Heart right ventricle (tissue), 16 donors: ENCODE measurements at places on chromosomes 4 and X. TPM values are rescaled to one million over a fixed set of nuclear protein-coding genes. Genes with fewer than 3 reads are reported as not detected.
A peak's percentile ranks its signal among the peaks of the same experiment; 100 is the strongest.

- DNase-seq = peak; percentile 11
Measured at GRCh38 chrX:131677655-131678628, 134.1 kb downstream of the OR13H1 start.

- DNase-seq = no peak
Measured at GRCh38 chrX:51837451-51837850, 56.0 kb upstream of the MAGED1 start.

DNA sequence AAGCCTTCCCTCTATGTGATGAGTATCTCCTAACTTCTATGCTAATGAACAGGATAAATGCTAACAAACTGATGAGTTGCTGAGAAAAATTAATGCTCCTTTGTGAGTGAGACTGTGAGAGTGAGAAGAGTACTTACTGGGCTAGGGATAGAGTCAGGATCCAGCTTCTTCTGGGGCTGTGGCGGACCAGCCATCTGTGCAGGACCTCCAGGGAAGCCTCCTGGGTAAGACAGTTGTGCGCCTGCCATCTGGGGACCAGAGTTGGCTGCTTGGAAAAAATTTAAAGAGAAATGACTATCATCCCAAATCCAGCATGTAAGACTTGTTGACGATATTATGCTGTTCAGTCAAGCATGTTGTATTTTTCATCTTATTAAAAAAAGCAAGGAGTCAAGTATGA is 21.0 kb downstream of the SEC24D start:
- no peak for DNase-seq

PAGE5 gene
- total RNA-seq = not detected

DNA sequence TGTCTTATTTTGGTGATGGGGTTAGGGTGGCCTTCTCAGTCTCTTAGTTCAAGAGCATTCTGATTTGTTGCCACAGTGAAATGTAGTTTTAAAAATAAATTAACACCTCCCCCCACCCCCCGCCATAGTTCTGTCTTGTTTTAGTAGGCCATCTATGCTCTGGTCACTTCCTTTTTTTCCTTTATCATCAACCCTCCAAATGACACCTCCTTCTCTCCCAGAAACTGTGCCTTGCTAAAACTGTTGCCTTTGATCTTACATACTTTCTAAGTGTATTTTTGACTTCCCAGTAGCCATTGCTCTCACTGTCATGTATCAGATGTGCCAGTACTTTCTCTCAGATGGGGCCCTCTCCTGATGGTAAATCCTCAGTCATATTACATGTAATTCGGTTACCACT is 14.5 kb upstream of the NDUFC1 start:
- DNase-seq = no peak

CFAP97 gene
- 13.1 TPM for total RNA-seq

P2RY4 gene
- not detected for total RNA-seq

DNA sequence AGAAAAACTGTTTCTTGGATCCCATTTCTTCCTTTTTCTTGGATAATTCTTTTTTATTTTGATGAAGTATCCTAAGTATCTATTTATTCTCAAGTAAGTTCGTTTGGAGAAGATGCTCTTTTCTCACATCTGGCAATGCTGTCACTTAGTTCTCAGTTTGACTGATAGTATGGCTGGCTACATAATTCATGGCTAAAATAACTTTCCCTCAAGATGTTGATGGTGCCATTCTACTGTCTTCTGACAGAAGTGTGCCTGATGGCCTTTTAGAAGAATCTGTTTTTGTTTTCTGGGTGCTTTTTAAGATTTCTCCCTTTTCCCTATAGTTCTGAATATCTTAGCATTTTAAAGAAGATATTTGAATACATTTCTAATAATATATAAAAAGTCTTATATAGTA is 41.6 kb downstream of the EVC2 start:
- no peak for DNase-seq

GRCh38 chr4:182978152-182978827 is 61.1 kb upstream of the DCTD start:
- DNase-seq = no peak

DNA sequence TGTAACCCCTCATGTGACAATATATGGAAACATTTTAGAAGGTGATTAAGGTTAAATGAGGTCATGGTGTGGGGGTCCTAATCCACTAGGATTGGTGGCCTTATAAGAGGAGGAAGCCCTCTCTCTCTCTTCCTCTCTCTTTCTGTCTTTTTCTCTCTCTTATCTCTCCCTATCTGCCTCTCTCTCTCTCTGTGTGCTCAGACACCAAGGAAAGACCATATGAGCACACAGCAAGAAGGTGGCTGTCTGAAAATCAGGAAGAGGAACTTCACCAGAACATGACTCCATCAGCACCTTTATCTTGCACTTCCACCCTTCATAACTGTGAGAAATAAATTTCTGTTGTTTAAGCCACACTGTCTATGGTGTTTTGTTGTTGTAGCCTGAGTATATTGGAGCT is 1472.2 kb downstream of the PCDH7 start:
- DNase-seq = no peak

DNA sequence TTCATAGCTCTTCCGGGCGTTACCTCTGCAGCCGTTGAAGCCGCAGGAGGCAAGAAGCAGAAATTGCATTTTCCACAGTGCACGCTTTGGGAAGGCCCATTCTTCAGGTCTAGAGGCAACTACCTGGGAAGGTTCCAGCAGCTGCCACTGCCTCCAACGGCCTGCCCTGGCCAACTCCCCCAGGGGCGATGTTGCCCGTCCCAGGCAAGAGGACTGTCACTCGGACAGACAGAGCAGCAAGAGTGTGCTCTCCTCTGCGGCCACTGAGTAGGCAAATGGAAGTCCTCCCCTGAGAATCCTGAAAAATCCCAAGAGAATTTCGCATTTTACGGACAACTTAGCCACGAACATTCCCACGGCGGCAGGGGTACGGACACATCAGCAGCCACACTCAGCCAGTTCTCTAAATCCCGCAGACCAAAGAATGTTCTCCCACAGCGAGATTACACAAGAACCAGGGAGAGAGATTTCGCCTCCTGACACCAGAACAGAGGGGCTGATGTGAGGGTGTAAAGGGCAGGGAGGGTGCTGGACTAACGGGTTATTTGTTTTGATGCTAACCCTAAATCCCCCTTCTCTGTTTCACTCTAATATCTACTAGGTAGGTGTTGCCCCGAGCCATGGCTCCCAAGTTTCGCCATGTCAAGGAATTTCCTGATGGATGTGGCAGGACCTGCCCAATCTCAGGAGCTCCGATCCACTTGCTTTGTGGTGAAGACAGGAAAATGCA is 63.8 kb downstream of the SEPSECS start:
- DNase-seq = no peak

ENAM gene
- total RNA-seq = 11.4 TPM

NMU gene
- not detected for total RNA-seq

DNA sequence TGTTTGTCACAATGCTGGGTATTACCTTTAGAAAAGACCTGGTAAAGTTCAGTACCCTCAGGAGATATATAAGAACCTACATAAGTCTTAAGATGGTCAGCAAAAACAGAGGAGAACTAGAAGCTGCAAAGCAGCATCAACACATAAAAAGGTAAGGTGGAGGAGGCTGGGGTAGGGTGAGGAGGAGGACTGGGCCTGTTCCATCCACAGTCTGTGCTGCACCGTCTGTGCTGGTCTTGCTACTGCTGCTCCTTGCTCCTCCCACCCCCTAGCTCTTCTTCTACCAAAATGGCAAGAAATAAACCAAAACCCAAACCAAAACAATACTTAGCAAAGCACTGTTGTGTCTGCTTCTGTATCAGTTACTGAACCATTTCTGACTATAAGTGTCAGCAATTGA is 102.2 kb downstream of the CDS1 start:
- DNase-seq = no peak

DNA sequence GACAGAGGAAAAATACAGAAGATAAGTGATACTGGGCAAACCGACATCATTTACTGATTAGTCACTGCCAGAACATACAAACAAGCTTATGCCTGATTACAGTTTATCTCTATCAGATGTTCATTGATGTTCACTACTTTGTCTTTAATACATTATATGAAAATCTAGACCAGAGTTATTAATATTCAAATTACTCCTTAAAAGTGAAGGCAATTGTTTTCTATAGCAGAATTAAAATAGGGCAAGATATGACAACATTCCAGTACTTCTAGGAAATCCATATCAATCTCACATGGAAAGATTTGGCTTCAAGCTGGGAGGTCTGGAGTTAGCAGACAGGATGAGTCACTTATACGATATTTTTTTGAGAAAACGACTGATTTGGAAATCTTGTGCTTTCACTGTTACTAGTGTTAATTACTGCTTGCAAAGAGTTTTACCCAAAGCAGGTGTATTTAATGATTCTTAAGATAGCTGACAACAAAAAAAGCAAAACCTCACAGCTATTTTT is 31.8 kb downstream of the HPGD start:
- DNase-seq = no peak

DNA sequence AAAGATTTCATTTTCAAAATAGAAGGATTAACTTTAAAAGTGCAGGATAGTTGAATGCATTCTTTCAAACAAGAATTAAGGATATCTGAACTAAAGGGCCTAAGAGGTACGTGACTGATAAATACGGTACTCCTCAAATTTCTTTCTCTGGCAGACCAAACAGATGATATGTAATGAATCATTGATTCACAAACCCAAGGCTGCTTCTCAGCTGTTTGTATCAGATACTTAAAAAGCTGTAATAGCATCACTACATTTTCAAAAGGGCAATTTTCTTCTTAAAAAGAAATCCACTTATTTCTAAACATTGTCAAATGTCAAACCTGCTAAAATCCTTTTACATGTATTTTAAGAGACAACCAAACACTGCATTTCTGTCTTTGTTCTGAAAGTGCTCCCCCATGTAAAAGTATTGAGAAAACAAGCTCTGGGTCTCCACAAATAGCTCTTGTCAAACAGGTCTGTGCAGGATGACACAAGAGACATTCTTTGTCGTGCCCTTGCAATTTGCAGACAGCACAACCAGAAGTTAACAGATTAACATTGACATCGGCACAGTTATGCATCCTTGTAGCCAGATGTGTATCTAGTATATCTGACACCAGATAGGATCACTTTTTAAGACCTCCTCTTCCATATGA is 82.0 kb downstream of the MANBA start:
- DNase-seq = no peak

- DNase-seq = no peak
Measured at GRCh38 chr4:156113138-156113765, 159.6 kb upstream of the CTSO start.

PNMA6F gene
- total RNA-seq = not detected

- DNase-seq = no peak
Measured at GRCh38 chr4:3494462-3494871, 31.4 kb downstream of the DOK7 start.

HS3ST1 gene
- total RNA-seq = 1.3 TPM

SERTM2 gene
- total RNA-seq = not detected

DNA sequence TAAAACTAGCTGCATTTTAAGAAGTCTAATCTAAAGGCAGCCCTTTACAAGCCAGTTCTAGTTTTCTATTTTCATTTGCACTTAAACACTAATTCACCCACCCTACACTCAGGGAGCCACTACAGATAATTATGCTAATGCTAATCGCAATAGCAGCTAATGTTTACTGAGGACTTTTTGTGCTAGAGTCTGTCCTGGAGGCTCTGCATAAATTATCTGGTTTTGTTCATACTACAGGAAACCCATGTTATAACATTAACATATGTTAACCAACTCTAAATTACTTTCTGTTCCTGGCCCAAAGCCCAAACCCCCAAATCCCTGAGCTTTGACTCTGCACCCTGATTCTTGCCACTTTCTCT is 480 bp upstream of the RADX start:
- DNase-seq = no peak

GRCh38 chr4:11019451-11020240 is 335.1 kb upstream of the CLNK start:
- no peak for DNase-seq

DNA sequence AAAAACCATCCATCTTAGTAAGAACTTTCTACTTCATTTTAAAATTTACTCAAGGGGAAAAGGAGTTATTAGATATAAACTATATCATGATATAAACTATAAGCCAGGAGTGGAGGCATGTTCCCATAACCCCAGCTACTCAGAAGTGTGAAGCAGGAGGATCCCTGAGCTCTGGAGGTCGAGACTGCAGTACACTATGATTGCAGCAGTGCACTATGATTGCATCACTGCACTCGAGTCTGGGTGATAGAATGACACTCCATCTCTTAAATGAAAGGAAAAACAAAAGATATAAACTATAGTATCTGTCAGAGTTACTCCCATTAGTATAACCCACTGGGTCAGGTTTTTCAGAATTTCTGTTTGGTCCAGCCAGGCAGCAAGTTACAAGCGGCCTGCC is 47.6 kb downstream of the RPS3A start:
- no peak for DNase-seq

GRCh38 chr4:26467724-26468123 is 22.6 kb downstream of the CCKAR start:
- no peak for DNase-seq

ABCG2 gene
- total RNA-seq = 3.2 TPM

ATP2B3 gene
- total RNA-seq = not detected

GRCh38 chr4:186852964-186853391 is 129.3 kb upstream of the FAT1 start:
- DNase-seq = no peak

MXRA5 gene
- total RNA-seq = 12.5 TPM

MID1 gene
- 14.7 TPM for total RNA-seq

DNA sequence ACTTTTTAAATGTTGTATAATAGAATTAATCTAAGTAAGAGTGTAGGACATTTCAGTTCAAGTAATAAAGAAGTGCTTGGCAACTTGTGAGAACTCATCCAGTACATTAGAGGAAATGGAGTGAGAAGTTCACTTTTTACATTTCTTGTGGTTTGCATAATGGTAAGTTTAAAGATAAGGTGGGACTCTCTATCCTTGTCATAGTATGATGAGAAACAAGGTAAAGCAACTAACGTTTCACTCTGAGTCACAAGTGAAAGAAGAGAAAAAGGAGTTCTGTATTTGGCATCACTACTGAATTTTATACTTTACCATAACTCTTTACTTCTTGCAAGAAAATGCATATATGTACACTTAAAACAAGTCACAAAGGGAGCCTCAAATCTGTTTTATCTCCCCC is 219.4 kb downstream of the SLC4A4 start:
- no peak for DNase-seq

TEX13B gene
- not detected for total RNA-seq

- DNase-seq = no peak
Measured at GRCh38 chrX:15507005-15507404, 6.4 kb downstream of the BMX start.

DNA sequence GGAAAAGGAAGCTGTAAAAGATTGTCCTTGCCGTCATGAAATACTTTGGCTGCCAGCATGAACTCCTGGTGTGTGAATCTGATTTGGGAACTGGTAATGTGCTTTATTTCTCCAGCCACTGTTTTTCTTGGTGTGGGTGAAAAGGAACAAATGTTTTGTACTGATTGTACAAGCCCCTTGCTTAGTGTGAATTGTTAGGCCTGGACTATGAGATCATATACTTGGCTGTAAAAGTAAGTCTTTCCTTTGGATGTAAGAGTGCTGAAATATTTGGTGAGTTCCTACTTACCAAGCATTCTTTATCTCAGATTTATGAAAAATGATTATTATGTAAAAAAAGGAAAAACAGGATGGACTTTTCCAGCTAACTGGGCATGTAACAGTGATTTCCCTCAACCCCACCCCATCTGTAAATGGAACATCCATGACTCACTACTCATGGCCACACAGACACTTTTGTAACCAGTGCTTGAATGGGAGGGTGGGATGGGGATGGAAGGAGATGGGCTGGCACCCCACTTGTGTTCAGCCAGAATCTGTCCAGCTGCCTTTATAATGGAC is 6.3 kb downstream of the FNIP2 start:
- no peak for DNase-seq
